SW 1271 (cell line): ENCODE measurements at places on chromosomes 2 and 18.

GRCh38 chr18:12948050-12948804, 416 bp downstream of the SEH1L start:
- DNase-seq, result peak; percentile 87

- no peak for DNase-seq
Observed at GRCh38 chr2:108988796-108989713, at the start of gene EDAR. Gene EDAR (minus strand): TSS chr2:108989220. CDS start chr2:108931014, 58,206 bp downstream.

DNA sequence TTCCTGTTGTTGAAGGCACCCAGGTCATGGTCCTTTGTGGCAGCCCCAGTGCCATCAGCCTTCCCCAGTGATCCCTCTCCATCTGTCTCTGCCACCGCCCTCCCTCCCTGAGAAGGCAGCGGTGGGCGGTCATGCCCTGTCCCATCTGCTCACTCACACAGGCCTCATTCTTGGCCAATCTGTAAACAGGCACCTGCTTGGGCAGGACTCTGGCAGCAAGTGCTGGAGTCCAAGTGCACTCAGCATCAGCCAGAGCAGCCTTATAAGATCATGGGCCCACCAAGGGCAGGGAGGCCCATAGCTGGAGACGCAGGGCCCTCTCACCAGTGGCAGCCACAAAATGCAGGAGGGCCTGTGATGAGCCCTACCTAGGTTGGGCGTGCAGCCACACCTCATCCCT, 140.9 kb downstream of the TWIST2 start:
- DNase-seq, result no peak

- no peak for DNase-seq
Observed at GRCh38 chr2:138841459-138841858, 61.3 kb upstream of the NXPH2 start.

- no peak for DNase-seq
Observed at GRCh38 chr18:70981400-70982140, 692.7 kb downstream of the SOCS6 start.

DNA sequence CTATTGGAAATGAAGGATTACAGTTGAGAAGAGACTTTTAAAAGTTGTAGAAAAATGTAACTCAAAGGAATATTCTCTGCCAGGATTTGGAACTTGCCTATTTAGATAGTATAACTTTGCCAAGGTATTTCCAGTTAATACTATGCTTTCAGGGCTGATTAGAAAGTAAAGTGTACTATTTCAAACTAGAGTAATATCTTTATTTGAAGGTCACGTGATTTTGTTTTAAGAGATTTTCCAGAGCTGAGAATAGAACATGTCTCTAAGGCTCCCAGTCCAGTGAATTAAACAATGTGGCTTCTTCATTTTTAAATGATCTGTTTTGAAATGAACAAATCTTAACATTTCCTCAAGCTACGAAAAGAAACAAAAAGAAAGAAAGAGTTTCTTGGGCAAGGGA, 53.9 kb downstream of the CCDC148 start:
- no peak for DNase-seq

DNA sequence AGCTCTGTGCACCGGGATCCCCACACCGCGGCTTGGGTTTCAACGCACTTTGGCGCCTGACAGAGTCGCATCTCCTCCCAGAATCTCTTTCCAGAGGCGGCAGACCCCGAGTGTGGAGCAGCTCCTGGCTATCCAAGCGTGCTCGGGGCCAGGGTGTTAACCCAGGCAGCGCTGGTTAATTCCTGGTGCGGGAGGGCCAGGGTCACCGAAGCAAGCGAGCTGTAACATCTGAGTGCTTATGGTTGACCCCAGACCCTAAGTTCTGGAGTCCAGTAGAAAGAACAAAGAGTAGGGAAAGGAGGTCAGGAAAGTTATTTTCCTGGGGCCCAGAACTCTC, 566 bp upstream of the OSR1 start:
- DNase-seq, result no peak

- no peak for DNase-seq
Observed at GRCh38 chr2:195652911-195653310, 4.1 kb upstream of the SLC39A10 start.

GRCh38 chr2:18531194-18531593, 29.3 kb downstream of the RDH14 start:
- DNase-seq, result no peak

DNA sequence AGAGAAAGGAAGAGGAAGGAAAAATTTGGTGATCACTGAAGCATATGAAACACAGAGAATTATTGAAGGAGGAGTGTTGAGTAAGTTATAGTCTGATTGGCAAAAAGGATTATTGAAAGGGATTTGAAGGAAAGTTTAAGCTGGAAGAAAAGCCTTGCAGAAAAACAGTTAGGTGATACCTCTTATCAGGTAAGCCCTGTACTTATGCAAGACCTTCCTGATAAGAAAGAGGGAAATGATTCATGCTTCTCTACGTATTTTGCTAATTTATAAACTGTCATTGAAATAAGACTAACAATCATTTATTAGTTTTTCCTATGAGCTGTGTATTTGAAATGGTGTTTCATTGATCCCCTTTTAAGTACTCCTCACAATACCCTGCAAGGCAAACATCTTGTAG, 793.9 kb upstream of the NRXN1 start:
- no peak for DNase-seq

DNA sequence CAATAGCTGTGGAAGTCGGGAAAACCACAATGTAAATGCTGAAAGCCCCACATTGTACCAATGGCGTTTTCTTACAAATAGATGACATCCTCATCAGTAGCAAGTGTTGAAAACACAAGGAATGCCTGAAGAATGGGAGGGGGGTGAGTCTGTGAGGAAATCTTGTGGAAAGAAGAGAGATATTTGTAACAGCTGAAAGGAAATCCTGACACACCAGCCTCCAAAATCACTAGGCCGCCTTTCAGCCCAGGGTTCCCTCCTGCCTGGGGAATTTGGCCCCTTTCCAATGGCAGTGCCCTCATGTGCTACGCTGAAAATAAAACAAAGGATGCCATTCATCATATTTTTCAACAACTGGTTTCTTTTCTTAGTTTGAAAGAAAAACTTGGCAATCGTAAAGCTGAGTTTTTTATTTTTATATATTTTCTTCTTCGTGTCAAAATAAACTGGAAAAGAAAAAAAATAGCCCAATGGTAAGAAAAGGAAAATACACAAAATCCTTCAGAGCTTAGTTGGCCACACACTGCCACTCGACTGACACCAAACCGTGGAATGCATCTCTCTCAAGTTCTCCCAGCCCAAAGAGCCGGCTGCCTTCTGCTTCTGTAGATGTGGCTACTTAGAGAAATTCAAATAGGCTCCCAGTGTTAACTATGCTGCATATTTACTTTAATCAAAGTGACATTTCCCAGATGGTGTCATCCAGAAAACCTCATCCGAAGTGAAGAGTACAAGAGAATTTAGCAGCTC, 52.0 kb downstream of the FTCDNL1 start:
- no peak for DNase-seq

GRCh38 chr2:178412047-178412446, 38.9 kb downstream of the PRKRA start:
- no peak for DNase-seq

DNA sequence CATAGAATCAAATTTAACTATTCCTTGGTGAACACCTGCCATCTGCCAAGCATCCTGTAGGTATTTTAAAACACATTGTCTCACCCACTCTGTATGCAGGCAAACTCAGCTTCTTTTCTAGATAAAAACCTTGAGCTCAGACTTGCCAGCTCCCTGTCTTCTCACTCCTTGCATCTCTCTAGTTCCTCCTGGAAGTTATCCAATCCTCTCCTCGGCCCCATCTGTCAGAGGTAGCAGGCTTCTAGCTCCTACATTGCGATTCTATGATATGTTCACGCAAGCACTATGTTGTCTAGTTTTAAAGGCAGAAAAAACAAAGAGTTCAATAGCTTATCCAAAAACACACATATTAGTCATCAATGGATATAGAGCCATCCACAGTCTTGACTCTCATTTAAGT, 67.0 kb upstream of the APCDD1 start:
- no peak for DNase-seq

- DNase-seq, result no peak
Observed at GRCh38 chr18:63177919-63178821, 141.4 kb downstream of the BCL2 start.

DNA sequence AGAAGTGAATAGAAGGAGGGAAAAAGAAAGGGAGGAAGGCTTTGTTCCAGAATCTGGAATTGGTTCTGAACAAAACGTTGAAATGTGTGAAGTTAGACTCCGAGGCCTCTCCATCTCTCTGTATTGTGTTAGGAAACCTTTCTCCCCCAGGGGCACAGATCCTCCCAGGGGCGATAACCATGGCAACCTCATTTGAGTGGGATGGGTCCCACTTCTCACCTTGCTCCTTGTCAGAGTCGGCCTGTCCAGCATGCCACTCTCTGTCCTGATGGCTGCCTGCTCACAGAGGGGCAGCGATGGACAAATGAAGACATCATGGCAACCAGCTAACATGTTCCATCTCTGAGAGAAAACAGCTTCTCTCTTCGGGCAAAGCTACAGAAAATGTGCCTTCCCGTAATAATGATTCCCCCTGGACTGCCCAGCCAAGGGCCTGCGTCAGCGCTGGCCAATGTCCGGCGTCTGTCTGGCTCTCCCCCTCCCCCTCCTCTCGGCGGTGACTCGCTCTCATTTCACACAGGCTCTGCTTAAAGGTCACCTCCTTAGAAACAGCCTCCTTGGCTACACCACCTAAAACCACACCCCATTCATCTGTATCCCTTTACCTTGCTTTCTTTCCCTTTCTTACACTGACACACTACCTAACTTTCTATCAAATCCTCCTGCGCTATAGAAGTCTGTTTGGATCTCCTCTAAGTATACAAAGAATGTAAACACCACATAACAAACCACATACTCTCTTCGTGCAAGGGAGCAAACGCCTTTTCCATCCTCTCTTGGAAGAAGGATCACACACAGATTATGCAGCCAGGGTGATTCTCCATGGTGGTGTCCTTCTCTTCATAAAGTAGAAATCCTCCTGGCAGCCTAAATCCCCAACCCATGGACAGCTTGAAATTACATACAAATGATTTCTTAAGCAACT, 32.1 kb upstream of the TTC39C start:
- no peak for DNase-seq
